ENCODE measurements at places on chromosomes 4 and X.
A peak's percentile ranks its signal among the peaks of the same experiment; 100 is the strongest.

DNA sequence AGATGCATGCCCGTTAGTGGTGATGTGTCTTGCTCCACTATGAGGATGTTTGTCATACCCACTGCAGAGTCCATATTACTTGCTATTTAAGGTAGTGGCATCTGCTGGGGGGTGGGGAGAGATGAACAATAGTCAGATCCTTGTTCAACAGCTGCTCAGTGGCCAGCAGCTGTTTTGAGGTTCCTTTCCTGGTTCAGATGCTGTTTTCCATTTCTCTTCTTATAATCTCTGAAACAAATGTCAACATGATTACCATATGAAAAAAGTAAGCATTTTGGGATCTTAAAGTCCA, 1567.9 kb upstream of the TENM3 start:
- DNase-seq: no peak

DNA sequence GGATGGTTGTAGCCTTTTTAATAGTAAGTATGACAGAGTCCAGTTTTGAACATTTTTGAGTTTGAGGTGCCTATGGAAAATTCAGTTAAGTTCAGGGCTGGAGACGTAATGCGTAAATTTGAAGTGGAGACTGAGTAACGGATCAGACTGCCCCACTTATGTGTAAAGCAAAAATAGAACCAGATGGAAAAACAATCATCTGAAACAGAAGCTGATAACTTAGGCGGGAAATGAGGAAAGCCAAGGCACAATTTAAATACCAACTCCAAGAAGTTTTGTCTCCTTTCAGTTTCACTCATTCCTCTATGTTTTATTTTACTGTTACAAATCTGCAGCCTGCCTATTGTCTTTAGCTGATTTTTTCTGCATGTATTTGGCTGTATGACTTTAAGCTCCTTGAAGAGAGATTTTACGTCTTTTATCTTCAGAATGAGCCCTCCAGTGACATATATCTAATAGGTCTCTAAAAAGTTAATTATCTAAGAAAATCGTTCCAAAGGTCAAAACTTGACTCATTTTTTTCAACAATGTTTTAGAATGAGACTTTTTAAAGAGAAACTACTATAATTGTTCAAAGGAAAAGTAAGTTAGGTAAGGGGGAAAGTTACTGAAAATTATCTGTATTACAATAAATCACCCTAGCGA, 1.1 kb downstream of the SGCB start:
- DNase-seq: no peak

DNA sequence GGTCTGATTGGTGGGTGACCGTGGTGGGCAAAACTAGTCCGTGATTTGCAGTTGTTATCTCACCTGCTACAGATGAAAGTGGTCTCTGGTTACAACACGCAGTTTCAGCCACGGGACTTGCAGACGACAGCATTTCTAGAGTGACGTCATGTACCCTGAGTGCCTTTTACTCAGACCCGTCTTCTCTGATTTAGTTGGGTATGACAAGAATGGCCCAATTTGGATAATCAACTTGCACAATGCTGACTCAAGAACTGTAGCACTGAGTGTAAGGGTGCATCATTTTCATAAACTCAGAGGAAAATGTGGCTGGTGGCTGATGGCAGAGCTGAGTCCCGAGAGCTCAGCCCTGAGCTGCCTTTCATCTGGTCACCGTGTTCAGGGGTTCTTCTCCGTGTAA, 281.4 kb upstream of the FRG1 start:
- DNase-seq: no peak

DNA sequence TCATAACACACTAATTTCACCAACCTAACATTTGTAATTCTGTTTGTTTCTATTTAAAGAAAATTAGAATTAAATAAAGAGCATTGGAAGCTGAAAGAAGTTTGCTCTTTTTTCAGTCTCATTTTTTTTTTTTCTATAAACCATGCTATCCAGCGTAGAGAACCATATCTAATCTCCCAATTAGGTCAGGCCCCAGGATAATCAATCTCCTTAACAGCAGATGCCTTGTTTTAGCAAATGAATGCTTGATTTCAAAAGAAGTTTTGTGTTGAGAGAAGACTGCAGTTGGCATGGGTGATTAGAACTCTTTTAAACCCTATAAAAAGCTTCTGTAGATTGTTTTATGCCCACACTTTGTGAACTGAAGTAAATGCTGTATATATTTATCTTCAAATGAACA, 15.6 kb upstream of the MAD2L1 start:
- DNase-seq: no peak

GRCh38 chrX:20594985-20595384, 328.3 kb upstream of the RPS6KA3 start:
- DNase-seq: no peak

DNA sequence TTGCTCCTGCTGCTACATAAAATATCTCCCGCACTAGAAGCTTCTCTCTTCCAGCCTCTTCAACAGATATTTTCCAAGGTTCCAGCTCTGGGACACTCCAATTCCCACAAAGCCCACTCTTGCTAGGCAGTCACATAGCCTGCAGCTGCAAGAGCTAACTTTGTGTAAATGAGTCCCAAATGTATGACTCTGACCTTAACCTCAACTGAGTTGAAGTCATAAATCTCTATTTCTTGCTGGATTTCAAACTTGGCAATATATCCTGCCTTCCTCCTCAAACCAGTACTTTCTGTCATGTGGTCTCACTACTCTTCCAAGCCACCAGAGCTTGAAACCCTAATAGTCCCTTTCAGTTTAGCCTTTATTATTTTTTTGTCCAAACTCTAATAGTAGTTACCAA, 315.4 kb upstream of the GRIA3 start:
- DNase-seq: peak; percentile 25

- no peak for DNase-seq
Observed at GRCh38 chrX:133783274-133783673, 202.1 kb downstream of the GPC3 start.
